Endothelial cell of umbilical vein (primary cell): ENCODE measurements at places on chromosomes 5 and 9. TPM values are rescaled to one million over a fixed set of nuclear protein-coding genes. Genes with fewer than 3 reads are reported as not detected.

GOLPH3 gene
- 35.7 and 38.1 TPM in 2 replicates for polyA plus RNA-seq

- DNase-seq: peak; percentile 45
These were observed 11.8 kb upstream of the TGFBI start for GRCh38 chr5:136016945-136017530.

DNA sequence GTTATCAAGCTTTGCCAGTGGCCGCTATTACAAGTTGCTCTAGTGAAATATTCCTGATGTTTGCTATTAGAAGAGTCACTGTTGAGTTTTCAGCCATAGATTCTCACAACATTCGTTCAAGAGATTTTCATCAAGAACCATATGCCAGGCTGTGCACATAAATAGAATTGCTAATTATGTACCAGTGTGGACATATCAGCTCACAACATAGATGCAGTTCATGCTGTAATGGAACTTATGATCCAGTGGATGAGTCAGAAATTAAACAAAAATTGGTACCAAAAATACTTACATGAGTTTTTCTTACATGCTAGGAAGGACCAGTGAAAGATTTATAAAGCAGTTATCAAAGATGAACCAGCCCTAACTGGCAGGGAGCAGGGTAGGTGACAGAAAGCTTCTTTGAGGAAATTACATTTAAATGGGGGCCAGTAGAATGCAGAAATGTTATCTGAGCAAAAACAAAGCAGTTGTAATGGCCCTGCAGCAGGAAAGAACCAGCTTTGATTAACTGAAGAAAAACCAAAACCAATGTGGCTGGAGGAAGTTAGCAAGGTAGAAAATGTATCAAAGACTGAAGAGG, 404.2 kb downstream of the DNAH5 start:
- no peak for DNase-seq

GRCh38 chr5:168357876-168358275, 66.4 kb downstream of the WWC1 start:
- DNase-seq: no peak

- no peak for DNase-seq
These were observed 19.7 kb downstream of the CYSTM1 start for GRCh38 chr5:140194662-140195061.

DNA sequence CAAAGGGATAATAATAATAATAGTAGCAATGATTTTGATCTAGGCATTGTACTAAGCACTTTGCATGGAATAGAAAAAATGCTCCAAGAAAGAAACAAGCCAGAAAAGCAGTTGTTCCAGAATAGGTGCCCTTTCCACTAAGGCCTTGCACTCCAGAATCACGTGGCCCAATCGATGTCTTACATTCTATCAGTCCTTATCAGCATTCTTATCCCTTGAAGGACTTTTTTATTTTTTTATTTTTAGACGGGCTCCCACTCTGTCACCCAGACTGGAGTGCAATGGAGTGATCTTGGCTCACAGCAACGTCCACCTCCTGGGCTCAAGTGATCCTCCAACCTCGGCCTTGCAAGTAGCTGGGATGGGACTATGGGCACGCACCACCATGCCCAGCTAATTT, 36.5 kb downstream of the PDZD2 start:
- no peak for DNase-seq

ARAP3 gene
- polyA plus RNA-seq: 60.6 and 62.1 TPM in 2 replicates

DNA sequence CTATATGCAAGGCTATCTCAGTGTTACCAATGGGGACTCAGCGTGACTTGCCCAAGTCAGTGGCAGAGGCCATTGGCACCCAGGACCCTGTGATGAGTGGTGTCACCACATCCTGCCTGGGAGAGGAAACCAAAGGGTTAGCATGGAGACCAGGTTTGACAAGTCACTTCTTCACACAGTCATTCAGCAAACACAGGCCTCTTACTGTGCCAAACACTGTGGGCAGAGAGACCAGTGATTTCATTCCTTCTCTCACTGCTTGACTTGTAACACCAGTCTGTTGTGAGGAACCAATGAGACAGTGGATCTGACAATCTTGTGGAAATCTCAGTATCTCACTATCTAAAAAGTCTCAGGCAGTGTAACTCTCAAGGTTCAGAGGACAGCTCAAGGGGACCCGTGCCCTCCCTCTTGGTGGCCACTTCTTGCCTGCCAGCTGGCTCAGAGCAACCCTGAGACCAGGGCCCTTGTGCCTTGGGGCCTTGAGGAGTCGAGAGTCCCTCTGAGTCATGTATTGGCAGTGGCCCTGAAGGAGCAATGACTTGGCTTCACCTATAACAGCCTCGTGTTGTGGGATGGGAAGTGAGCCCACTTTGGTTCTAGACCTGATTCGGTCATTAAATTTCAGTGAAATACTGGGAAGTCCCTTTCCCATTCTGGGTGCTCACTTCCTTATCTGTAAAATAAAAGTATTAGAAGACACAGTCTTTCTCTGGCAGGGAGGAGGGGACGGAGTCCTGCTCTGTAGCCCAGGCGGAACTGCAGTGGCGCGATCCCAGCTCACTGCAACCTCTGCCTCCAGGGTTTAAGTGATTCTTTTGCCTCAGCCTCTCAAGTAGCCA, 1.6 kb downstream of the FABP6 start:
- no peak for DNase-seq

DNA sequence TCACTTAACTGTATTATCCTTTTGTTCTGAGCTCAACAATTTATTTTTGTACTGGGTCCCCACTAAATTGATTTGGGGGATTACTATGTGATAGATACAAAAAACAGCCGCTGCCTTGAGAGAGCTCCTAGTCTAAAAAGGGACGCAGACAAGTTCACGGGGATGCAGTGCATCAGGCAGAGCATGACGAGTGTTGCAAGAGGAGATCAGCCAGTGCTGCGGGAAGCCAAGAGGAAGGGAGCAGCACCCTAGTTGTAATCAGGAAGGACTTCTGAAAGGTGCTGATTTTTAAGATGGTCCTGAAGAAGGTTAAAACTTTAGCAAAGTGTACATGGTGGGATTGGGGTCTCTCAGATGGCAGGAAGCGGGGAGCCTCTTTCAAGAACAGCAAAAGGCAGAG, 15.8 kb downstream of the GALNT10 start:
- DNase-seq: no peak

GRCh38 chr5:141512390-141512910, 23.6 kb downstream of the PCDHGC5 start:
- DNase-seq: peak; percentile 76

GRCh38 chr5:143314659-143315058, 88.8 kb downstream of the NR3C1 start:
- DNase-seq: peak; percentile 69

GRCh38 chr9:81031422-81032029, 657.8 kb downstream of the TLE1 start:
- no peak for DNase-seq

GRCh38 chr5:90718387-90718786, 159.8 kb downstream of the ADGRV1 start:
- DNase-seq: no peak

- no peak for DNase-seq
These were observed 18.2 kb downstream of the TENT2 start for GRCh38 chr5:79630444-79630843.

DNA sequence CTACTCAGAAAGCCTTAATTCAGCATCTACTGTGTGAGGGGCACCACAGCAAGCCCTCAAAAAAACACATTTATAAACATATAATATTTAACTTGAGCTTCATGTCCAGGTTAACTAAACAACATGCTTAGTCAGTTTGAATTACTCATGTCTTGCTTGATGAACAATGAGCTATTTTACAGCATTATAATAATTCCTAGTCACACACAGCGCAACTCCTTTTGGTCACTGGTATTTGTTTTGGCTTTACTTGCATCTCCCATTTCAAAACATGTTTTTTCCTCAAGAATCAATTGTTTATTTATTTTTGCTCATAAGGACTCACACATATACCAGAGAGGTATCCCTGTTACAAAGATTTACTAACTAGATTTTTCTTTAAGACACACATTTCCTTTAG, 616.7 kb upstream of the DAB2 start:
- peak; percentile 82 for DNase-seq

DNA sequence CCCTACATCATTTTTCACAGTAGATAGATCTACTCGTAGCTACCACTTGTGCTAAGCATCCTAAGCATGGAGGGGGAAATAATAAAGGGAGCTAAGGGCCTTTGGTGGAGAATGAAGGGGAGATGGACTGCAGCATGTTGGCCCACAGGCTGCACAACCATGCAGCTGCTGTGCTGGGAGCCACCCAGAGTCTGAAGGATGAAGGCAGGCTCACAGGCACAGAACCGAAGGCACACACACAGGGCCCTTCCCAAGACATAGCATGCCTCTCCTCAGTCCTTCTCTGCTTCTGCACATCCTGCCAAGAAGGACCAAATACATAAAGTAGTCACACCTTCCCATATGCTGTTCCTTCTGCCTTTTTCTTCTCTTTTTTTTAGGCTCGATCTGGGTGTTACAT, 6.6 kb downstream of the FAM193B start:
- DNase-seq: peak; percentile 16

DNA sequence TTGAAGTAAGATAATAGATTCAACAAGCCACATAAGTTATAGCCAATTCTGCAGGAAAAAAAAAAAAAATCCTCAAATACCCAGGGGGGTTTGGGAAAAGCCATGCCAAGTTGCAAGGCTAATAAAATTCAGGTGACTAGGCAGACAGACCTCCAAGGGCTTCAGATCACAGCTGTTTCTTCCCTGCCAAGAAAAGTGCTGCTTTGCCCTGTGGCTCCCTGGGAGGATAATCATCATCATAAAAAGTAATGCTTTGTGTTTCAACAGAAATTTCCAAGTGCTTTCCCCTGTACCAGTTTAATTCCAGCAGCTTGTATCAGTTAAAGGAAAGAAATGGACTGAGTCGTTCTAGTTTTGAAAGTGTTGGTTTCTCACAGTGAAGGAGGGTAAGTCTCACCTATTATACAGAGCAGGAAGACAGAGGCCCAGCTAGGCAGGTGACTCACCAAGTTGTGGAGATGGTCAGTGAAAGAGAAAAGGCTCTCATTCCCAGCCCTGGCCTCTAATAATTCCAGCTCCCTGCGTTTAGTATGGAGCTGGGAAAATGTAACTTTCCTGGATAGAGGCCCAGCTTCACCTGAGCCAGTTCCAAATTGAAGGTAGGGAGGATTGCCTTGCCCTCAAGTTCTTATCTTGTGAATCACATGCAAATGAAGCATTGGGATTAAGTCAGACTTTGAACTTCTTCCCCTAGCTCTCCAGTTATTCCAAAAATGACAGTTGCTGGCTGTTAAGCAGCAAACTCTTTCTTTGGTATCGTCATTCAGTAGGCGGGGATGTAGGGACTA, 263.4 kb downstream of the GRIA1 start:
- no peak for DNase-seq

- DNase-seq: no peak
These were observed 16.9 kb upstream of the TRIM14 start for GRCh38 chr9:98135938-98136337.

GRCh38 chr5:171673328-171673727, 112.3 kb upstream of the SMIM23 start:
- peak; percentile 57 for DNase-seq

DNA sequence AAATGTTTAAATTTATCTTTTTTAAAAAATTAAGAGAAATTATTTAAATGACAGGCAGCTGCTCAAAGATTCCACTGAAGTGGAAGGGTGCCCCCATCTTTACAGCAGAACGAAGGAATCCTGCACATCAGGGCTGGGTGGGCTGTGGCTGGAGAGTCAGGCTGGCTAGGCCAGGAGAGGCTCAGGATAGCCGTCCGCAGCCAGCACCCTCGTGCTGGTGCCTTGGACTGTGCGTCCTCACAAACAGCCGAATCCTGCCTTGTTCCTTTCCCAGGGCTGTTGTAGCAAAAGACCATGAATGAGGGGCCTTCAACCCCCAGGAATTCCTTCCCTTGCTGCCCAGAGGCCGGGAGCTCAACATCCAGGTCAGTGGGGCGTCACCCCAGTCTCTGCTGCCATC, 64.6 kb upstream of the FCN1 start:
- DNase-seq: no peak

DNA sequence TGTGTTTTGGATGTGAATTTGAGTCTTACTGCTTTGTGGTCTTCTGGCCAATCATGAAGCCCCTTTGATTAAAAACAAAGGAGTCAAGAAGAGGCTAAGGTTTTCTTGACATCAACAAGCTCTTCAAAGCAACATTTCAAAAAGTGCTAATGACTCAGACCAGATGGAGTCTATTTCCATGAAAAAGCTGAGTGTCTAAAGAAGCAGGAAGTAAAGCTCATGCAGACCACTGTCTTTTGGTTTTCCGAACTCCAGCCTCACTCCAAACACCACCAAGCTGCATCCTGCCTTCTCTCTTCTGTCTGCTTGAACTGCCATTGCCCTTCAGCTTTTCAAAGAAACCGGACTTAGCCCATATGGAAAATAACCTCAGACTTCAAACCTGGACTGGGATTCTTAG, 115.2 kb downstream of the PRDM6 start:
- DNase-seq: no peak

GRCh38 chr5:80739057-80739456, 84.3 kb upstream of the DHFR start:
- no peak for DNase-seq

GRCh38 chr9:794386-794785, 47.1 kb upstream of the DMRT1 start:
- no peak for DNase-seq

SAXO1 gene
- polyA plus RNA-seq: not detected in 2 replicates

GRCh38 chr9:129208207-129209032, 30.4 kb upstream of the IER5L start:
- no peak for DNase-seq

DNA sequence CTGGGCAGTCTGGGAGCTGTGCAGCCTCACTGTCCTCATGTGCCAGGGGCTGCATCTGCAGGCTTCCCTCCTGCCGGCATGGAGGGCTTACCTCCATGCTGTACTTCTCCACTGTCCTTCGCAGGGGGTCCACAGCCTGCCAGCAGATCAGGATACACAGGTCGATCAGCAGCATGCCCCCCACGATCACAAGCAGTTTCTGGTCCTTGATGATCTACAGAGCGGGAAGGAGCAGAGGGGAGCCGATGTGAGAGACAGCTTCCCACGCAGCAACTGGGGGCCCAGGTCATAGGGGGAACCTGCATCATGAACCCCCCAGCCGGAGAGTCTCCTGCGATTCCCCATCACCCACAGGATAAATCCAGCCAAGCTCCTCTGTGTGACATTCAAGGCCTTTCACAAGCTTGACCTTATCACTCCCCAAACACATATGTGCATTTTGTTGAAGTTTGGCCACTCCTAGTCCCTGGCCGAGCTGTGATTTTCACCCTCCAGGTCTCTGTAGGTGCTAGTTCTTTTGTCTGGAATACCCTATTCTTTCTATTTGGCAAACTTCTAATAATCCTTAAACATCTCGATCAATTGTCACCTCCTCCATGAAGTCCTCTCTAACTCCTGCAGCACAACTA, 107.3 kb upstream of the TBC1D2 start:
- no peak for DNase-seq

CDC25C gene
- 5.5 and 8.1 TPM in 2 replicates for polyA plus RNA-seq

- no peak for DNase-seq
These were observed 7.0 kb upstream of the MRNIP start for GRCh38 chr5:179865491-179866240.

BARHL1 gene
- polyA plus RNA-seq: not detected in 2 replicates

LCN12 gene
- polyA plus RNA-seq: 0.52 and 0.62 TPM in 2 replicates

- DNase-seq: no peak
These were observed 132.7 kb upstream of the SLC12A2 start for GRCh38 chr5:127950707-127951391.
